Glutamatergic neuron (in vitro differentiated cells): ENCODE measurements at places on chromosomes 4 and X.

DNA sequence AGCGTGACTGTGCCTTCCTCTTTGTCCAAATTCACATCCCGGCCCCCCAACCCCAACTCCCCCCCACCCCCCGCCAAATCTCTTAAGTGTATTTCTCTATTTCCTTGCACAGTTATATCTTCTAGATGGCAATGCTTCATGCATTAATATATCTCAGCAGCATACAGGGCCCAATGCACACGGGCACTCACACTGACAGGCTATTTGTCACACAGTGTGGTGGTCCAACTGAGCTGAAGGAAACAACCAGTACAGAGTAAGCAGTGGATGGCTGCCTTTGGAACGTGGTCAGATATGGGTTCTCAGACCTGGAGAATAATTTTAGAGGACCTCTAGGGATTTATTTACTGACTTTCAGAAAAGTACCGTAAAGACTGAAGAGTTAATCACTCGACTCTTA, 681 bp downstream of the EXOC1 start:
- peak; percentile 14 for DNase-seq

DNA sequence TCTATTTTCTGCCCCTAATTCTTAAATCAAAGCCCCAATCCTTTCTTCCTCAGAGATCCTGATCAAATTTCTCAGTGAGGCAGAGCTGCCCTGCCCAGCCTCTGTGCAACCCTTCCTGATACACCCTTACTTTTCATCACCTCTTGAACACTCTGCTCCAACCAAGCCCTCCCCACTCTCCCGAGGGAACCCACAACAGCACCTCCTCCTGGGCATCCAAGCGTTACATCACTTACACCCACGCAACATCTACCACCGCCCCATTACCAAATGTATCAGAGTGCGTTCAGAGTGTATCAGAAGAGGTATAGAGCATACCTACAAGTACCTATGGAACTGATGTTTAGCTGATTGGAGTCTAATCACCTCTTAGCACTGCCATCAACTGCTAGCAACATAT, 186.5 kb downstream of the RAP1GDS1 start:
- DNase-seq = no peak

- no peak for DNase-seq
These were observed 2.9 kb upstream of the AGA start for GRCh38 chr4:177444911-177445736.

GRCh38 chrX:24498181-24498580, 33.1 kb downstream of the PDK3 start:
- peak; percentile 18 for DNase-seq
